Caco-2 (cell line): ENCODE measurements at places on chromosomes 3 and 15. TPM values are rescaled to one million over a fixed set of nuclear protein-coding genes. Genes with fewer than 3 reads are reported as not detected.

Gene ACAN
- total RNA-seq: not detected in 2 replicates

Gene ADPRH
- 2.8 TPM in 2 replicates for total RNA-seq

Gene PROS1
- 19.4 and 23.4 TPM in 2 replicates for total RNA-seq

Gene PTH1R
- 5.1 and 6.8 TPM in 2 replicates for total RNA-seq

Gene ITPKA
- total RNA-seq: 16.2 and 18.1 TPM in 2 replicates

Gene HOMER2
- 5.0 and 5.5 TPM in 2 replicates for total RNA-seq

Gene ECE2
- total RNA-seq: not detected in 2 replicates

Gene FANCD2
- 35.6 and 36.5 TPM in 2 replicates for total RNA-seq

DNA sequence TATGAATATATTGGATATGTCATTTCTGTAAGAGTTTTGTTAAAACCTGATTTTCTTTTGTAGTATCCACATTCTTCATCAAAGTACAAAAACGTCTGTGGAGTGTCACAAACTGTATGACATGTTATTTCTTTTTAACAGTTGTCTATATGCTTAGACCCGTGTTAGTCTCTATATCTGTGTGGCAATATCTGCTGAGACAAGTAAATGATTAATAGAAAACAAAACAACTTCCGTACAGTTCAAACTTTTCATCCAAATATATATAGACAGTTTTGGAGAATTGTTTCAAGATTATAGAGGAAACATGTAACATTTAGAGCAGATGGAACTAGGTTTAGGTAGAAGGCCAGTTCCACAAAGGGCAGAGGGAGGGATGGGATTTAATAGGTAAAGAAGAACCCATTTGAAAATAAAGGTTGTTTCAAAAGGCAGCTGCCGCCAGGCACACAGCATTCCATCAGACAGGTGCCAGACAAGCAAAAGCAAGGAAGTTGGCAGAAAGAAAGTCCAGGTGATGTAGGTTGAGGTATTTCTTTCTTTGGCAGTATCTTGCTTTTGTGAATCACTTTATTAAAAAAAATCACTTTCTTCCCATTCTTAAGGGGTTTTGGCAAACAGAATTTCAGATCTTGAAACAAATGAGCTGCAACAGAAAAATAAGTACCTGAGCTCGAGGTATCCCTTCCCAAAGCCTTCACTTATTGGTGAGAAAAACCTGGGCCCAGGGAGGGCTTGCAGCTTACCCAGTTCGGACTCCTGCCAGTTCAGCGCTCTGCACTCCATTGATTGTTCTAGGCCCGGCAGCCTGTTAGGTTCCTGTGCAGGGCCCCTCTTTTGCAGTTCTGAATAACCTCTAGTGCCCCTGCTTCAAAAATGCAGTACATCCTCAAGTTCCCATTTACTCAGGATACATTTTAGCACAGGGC is 49.0 kb downstream of the LRRN1 start:
- no peak for DNase-seq

- DNase-seq: no peak
Observed at GRCh38 chr15:24878153-24878552, 76.6 kb upstream of the SNRPN start.

DNA sequence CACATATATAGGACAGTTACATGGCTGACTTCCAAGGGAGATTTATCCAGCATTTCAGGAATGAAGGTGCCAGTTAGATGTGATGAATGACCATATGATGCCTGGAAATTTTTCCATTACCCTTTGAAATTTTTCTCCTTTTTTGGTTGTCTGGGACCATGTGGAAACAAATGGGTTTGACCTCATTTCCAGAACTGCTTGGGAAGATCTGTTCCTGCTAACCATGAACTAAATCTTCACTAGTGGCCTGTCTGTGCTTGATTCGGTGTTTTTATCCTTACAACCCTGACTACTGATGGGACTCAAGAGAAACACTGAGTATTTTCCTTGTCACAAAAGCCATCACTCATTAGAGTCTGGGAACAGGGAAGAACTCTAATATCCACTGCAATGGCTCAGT is 409.4 kb downstream of the PDCD6IP start:
- no peak for DNase-seq

DNA sequence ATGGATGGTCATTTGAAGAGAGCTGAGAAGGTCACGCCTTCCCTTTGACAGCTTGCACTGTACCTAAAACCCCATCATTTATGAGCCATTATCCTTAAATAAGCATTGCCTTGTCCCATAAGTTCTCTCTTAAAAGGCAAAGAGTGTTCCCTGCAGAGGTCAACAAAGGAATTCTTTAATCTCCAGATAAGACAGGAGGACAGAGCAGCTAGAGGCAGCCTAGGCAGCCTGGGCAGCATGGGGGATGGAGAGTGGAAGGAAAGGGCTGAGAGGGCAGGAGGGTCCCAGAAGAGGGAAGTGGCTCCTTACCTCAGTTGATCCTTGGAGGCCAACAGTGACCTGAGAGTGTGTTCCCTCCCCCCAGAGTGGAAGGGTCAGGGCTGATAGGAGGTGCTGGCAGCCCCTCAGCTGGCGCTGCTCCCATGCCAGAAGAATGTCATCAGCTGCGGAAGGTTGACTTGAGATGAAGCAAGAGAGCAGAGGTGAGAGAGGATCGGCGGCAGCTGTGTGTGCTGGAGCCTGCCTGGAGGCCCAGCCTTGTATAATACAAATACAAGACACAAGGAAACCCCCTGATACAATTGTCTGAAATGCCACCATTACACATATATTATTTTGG is 12.8 kb downstream of the KBTBD13 start:
- peak; percentile 88 for DNase-seq

DNA sequence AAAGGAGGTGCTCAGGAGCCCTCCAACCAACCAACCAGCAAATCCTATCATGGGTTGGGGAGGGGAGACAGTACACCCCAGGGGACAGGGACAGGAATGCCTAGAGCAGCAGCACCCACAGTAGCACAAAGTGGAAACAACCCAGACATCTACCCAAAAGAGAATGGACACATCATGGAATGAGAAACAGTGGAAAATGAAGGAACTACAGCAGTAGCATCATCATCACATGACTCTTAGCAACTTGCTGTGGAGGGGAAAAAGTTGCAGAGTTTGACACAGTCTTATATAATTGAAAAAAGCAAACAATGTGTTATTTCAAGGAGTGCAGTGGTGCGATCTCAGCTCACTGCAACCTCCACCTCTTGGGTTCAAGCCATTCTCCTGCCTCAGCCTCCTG is 11.0 kb downstream of the C3orf22 start:
- DNase-seq: no peak

- DNase-seq: no peak
Observed at GRCh38 chr15:78201281-78202190, 32.8 kb downstream of the ACSBG1 start.

DNA sequence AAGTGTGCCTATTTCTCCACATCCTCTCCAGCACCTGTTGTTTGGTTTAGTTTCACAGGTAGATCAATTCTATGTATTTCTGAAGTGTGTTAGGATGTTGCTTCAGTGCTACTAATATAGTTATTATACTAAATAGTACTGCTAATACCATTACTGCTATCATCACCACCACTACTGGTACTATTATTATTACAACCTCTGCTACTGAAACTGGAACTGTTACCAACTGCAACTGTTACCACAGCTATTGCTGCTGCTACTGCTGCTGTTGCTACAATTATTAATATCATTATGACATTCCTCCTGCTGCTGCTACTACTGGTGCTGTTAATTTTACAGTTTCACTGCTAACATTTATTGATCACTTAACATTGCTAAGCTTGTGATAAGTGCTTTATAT is 8.3 kb upstream of the LMOD3 start:
- DNase-seq: no peak

DNA sequence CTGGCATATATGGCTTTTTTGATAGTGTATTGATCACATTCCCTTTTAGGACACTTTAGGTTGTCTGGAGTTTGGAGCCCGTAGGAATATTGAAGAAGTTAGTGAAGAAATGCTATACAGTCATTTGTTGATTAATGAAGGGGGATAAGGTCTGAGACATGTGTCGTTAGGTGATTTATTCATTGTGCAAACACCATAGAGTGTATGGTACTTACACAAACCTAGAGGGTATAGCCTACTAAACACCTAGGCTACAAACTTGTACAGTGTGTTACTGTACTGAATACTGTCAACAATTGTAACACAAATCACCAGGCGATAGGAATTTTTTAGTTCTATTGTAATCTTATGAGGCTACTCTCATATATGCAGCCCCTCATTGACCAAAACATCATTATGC is 3.3 kb downstream of the TPM1 start:
- no peak for DNase-seq

GRCh38 chr3:102181175-102181920 is 253.5 kb upstream of the ZPLD1 start:
- no peak for DNase-seq

GRCh38 chr3:13793451-13793850 is 86.4 kb downstream of the WNT7A start:
- no peak for DNase-seq

- no peak for DNase-seq
Observed at GRCh38 chr3:38579141-38579540, 70.3 kb downstream of the SCN5A start.

DNA sequence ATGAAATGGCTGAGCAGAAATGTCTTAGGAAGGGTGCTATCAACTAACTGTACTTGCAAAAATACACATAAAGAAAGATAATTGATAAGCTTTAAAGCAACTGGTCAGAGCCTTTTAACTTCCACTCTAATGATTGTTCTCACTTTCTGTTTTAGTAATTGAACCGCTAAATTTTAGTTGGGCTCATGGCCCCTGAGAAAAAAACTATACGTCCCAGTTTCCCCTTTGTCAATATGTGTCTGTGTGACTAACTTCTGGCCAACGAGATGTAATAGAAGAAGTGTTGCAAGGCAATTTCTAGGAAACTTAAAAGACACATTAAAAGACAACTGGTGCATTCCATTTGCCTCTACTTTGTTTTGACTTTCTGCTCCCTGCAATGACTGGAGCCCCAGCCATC is 223.9 kb downstream of the NR1D2 start:
- DNase-seq: no peak

- DNase-seq: no peak
Observed at GRCh38 chr15:73021139-73021621, 31.1 kb upstream of the NEO1 start.

- DNase-seq: no peak
Observed at GRCh38 chr3:171416061-171416460, 44.1 kb downstream of the TNIK start.

- no peak for DNase-seq
Observed at GRCh38 chr15:78210349-78210717, 24.0 kb downstream of the ACSBG1 start.

GRCh38 chr3:37967260-37967881 is 23.2 kb upstream of the VILL start:
- peak; percentile 82 for DNase-seq

DNA sequence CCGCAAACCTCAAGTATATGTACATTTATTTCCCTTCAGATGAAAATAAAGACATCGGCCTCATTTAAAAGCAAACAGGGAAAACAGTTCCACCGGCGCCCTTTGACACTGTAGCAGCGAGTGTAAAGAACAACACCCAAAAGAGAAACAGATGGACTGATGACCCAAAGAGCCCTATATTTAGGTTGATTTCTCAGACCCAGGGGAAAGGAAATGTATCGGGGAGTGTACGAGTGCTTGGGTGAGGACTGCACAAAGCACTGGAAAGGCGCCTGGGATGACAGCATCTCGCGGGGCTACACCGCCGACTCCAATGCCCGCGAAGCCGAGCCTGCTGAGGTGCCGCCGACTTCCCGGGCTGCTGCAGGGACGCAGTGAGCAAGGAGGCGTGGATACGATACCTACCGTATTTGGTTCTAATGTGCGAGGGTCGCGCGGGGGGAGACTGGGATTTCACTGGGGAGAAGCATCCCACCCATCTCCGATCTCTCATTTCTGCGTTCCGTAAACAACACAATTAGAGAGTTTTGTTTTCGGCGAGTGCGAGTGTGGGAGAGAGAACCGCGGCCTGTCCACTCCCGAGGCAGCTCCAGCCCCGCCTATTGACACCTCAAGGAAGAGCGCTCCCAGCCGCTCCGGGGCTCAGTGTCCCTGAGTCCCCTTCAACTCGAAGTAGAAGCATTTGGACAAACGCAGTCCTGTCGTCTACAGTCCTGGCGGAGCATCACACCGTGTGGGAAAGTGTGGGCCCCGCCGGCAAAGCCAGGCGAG is 2.0 kb downstream of the MECOM start:
- DNase-seq: peak; percentile 46

DNA sequence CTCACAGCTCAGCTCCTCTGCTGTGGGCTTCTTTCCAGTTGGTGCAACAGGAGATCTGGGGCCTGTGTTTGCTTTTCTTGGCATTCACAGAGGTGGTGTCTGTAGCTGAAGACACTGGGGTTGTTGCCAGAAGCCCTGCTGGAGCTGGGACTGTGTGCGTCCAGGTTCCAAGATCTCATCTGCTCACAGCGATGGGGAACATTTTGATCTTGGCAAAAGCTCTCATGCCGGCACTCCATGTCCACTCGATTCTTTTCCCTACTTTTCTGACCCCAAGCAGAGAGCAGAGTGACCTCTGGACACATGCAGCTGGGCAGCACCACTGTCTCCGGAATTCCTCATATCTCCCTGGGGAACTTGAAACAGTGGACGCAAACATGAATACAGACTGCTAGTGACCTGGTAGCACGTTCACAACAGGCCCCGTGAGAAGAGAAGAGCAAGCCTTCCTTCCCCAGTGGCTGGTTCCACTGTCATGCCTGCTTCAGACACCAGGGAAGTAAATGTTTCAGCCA is 36.1 kb upstream of the MECOM start:
- no peak for DNase-seq

DNA sequence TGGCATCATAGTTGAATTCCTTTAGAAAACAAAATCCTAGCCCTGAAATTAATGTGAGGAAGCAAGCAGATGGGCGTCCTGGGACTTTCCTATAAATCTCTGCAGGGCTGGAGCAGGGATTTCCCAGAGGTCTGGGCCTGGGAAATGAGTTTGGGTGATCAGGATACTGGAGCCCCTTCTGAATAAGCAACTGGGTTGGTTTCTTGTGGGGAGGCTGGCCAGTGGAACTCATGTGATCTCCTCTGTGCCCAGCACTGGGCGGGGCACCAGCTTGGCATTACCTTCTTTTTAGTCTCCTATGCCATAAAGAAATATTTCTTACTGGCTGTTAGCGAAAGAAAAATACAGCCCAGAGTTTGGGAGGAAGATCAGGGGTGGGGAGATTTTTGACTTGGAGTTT is 1.7 kb downstream of the THSD4 start:
- no peak for DNase-seq
